ENCODE measurements at places on chromosomes 11 and 22. TPM values are rescaled to one million over a fixed set of nuclear protein-coding genes. Genes with fewer than 3 reads are reported as not detected.

Gene USH1C
- total RNA-seq = not detected

Gene SYT8
- not detected for total RNA-seq

Gene ROBO4
- 220 TPM for total RNA-seq

Gene APOBEC3B
- total RNA-seq = 2.4 TPM

Gene KCNJ5
- total RNA-seq = not detected

Gene CSF2RB
- total RNA-seq = 8.9 TPM

Gene CHST1
- 26.0 TPM for total RNA-seq

Gene ANGPTL5
- not detected for total RNA-seq

Gene SPON1
- total RNA-seq = not detected

Gene FUT4
- 6.3 TPM for total RNA-seq

Gene KBTBD3
- 3.9 TPM for total RNA-seq

Gene MCAM
- total RNA-seq = 2,031 TPM

Gene MYBPC3
- not detected for total RNA-seq

Gene PARVG
- not detected for total RNA-seq

Gene TAF6L
- total RNA-seq = 20.3 TPM

Gene DGAT2
- 0.49 TPM for total RNA-seq

Gene SAA2
- not detected for total RNA-seq

Gene SLC22A9
- total RNA-seq = not detected

Gene OR51E1
- total RNA-seq = not detected

Gene PANX2
- 0.53 TPM for total RNA-seq

Gene MMP12
- total RNA-seq = not detected

Gene OR8A1
- total RNA-seq = not detected

Gene CARD16
- total RNA-seq = 37.5 TPM

Gene KDELR3
- total RNA-seq = 29.3 TPM

Gene SMC1B
- total RNA-seq = 0.04 TPM

Gene RELT
- total RNA-seq = 6.8 TPM

Gene TEX54
- total RNA-seq = 0.26 TPM

Gene LINC01488
- not detected for total RNA-seq

Gene GGTLC2
- total RNA-seq = not detected

Gene SLC1A2
- total RNA-seq = not detected

Gene SORL1
- 0.53 TPM for total RNA-seq

Gene NPAT
- 16.8 TPM for total RNA-seq

Gene SAA1
- not detected for total RNA-seq

Gene CABP4
- 0.33 TPM for total RNA-seq

Gene ARVCF
- total RNA-seq = 79.3 TPM

Gene PRMT3
- 23.8 TPM for total RNA-seq

Gene APOL5
- not detected for total RNA-seq

Gene KCNE3
- total RNA-seq = 0.40 TPM

Gene CLMP
- total RNA-seq = 12.3 TPM

Gene MYO7A
- total RNA-seq = 0.18 TPM

Gene APOA5
- total RNA-seq = not detected

Gene SCO2
- 1.8 TPM for total RNA-seq

Gene P2RY2
- 2.3 TPM for total RNA-seq

Gene ADM
- total RNA-seq = 144 TPM

Measured in pulmonary artery endothelial cell (primary cell).